Dermis microvascular lymphatic vessel endothelial cell (primary cell): ENCODE measurements at places on chromosomes 1 and 21. TPM values are rescaled to one million over a fixed set of nuclear protein-coding genes. Genes with fewer than 3 reads are reported as not detected.

Gene CAMSAP2
- 22.9 and 29.2 TPM in 2 replicates for total RNA-seq

GRCh38 chr1:77533660-77534305, 148.7 kb downstream of the ZZZ3 start:
- DNase-seq, result peak; percentile 81

DNA sequence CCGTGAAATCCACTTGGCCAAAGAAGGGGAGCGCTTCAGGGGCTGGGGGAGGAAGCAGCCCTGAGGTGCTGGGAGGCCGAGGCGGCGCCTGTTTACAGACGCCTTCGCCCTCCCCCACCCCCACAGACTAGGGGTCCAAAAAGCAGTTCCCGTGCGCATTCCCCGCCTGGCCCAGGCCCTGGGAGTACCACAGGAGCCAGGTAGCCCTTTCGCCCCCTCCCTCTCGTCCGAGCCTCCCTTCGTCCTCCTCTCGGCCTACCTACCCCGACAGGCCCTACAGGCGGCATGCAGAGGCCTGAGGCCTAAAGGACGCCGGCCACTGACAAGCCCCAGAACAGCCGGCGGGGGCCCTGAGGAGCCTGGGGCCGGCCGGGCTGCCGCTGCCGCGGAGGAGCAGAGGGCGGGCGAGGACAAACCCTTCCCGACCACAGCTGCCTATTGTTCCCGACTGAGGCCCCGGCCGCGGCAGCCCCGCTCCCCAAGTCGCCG, 522 bp downstream of the RC3H1 start:
- DNase-seq, result peak; percentile 49

DNA sequence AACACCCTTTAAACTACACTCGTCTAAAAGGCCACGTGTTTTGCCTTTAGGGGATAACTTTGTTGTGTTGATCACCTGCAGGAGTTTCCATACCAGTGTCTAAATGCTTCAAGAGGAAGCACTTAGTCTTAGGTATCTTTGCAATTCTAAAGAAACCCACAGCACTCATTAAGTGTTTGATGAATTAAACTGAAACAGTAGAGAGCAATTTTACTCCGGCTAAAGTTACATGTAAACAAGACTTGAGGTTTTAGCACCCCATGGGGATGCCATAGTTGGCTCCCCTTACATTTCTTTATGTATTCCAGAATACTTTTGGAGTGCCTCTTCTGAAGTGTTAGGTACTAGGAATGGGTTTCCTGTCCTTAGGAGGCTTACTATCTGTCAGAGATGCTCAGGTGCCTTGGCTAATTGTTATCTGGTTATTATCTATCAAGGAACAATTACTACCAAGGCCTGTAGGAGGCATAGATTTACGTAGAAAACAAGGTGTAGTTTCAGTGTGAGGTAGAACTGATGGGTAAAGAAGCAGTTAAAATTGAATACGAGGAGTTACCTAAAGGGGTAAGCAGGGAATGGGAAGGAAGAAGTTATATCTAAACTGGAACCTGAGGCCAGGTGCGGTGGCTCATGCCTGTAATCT, 176.8 kb upstream of the SAMSN1 start:
- no peak for DNase-seq

DNA sequence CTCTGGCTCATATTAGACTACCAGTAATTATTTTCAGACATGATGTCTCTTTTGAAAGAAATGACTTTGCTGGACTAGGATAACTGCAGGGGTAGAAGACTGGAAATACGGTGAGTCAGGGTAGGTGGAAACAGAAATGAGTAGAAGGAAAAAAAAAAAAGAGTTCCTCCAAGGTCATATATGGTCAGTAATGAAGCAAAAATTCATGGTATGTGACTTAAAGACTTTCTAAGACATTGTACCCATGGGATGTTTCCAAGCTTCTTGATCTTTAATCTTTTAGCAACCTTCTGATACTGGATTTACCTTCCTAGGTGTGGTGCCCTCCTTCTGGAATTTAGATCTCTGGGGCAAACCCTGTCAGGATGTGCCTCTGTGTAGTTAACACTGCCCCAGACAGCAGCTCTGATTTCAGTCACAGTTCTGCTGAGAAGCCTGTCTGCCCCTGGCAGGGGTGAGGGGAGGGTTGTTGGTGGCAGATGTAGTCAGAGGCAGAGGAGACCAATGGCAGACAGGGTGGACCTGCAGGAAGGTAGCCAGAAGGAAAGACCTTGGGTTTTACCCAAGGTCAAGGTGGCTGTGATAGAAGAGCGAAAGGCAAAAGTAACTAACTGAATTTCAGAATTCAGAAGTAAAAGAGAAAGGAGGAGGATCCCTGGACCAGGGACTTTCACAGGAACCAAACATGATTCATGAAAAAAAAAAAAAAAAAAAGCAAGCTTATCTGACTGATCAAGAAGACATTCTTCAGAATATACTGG, 44.1 kb upstream of the BCL10 start:
- peak; percentile 73 for DNase-seq

Gene HEYL
- 0.13 TPM in 1 of 2 replicates, not detected in the other for total RNA-seq

Gene FCRL4
- total RNA-seq, result not detected in 2 replicates

Gene SUSD4
- under 0.01 and 0.13 TPM in 2 replicates for total RNA-seq

Gene ILDR2
- total RNA-seq, result under 0.01 TPM in 1 of 2 replicates, not detected in the other

DNA sequence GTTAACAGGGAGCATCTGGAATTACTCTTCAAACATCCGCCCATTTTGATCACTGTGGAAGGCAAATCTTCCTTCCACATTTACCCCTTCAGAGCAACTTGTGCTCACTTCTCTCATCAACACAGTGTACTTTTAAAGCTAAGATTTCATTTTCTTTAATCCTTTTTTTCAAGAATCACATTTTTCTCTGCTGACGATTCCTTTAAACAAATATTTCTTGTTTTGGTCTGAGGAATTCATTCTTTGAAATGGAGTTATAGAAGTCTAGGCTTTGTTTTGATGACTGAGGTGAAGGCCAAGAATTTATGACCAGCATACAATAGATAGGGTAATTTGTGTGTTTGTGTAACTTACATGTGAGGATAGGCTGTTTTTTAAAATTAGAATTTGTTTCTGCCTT, 25.6 kb downstream of the LRRC42 start:
- DNase-seq, result no peak
